Cortex of kidney (tissue), 1 donor: ENCODE measurements at places on chromosomes 5 and 9.

- no peak for DNase-seq
Observed at GRCh38 chr5:79112703-79113058, 1.1 kb downstream of the BHMT start.

GRCh38 chr9:109699019-109699418, 81.0 kb upstream of the PALM2AKAP2 start:
- no peak for DNase-seq

DNA sequence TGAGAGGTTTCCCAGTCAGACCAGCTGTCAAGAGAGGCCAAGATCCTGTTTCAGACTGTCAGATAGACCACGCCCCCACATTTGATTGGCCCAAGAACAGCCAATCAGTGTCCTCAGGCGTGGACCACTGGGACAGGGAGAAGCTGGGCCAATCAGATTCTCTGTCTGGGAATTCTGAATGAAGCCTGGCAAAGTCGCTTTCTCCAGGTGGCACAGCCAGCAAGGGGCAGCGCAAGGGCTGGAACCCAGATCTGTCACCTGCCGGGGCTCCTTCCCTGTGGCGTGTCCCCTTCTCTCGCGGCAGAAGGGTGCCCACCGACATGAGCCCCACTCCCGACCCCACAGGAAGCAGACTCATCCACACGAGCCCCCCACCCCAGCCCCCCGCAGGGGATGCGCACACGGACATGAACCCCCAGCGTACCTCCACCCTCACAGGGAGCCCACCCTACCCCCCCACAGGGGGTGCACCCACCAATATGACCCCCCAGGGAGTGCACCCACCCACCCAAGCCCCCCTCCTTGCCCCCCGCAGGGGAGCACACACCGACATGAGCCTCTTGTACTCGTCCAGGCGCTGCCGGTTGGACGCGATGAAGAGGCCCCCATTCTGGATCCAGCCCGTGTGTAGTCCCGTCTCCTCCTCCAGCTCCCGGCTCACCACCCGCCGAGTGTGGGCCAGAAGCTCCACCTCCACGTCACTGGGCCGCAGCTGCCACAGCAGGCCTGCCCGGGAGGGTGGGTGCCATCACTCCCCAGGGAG, 6.1 kb downstream of the SARDH start:
- DNase-seq, result no peak

- DNase-seq, result no peak
Observed at GRCh38 chr5:154087260-154087659, 48.5 kb downstream of the MFAP3 start.

GRCh38 chr9:129209109-129209508, 31.0 kb upstream of the IER5L start:
- no peak for DNase-seq

DNA sequence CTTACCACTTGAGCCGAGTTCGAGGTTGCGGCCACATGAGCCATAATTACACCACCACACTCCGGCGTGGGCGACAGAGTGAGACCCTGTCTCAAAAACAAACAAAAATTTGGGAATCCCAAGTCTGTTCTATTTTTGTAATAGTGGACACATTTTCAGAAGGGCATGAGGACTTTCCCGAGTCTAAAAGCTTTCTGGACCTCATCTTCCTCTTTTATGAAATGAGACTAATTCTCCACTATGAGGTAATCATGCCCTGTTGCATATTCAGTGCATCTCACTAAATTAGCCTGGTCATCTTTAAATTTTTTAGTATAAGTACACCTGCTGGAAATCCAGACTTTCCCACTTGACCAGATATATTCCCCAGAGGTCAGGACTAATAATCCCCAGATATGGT, 55.7 kb downstream of the GGTA1 start:
- no peak for DNase-seq

DNA sequence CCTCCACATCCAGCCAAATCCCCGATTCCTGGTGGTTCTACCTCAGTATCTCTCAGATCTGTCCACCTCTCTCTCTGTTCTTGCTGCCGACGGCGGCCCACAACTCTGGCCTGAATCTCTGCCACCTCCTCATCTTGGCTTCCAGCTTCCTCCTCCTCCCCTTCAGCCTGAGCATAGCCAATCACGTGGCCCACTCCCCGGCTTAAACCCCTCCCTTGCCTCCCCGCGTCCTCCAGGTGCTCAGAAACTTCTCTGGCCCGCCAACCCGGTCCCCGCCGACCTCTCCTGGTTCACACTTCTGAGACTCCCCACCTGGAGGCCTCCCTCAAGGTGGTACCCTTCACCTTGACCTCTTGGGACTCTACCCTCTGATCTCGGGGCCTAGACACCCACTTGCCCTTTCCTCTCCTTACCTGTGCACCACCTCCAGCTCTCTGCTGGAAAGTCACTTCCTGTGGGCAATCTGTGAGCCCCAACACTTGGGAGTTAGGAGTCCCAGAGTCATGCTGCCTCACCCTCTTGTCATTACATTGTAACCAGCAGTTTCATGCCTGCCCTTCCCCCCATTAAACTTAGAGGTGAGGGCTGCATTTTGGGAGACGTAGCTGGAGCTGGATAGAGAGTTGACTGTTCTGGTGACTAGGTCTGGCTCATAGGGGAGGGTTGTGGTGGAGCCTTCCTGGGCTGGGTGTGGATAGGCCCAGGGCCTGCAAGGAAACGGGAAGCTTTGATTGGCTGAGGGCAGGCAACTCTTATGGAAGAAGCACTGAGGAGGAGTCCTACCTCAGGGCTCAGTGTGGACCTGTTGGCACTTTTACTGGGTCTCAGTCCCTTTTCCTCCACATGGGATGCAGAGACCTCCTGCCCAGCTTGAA, 4.5 kb upstream of the SET start:
- no peak for DNase-seq

DNA sequence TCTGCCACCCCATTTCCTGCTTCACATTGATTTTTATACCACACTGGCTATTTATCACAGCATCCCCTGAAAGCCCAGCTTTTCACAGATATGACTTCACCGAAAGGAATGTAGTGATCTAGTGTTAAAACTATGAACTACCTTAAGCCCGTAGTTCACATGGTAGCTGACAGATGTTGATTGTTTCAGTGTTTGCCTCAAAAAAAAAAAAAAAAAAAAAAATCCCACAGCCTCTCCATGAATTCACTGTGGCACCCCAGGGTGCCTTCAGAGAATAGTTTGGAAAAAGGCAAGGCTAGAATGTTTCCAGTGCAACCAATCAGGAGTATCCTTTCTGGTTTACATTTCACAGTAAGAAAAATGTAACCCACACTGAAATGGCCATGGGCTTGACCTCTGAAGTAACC, 37.1 kb downstream of the GLIS3 start:
- DNase-seq, result no peak

DNA sequence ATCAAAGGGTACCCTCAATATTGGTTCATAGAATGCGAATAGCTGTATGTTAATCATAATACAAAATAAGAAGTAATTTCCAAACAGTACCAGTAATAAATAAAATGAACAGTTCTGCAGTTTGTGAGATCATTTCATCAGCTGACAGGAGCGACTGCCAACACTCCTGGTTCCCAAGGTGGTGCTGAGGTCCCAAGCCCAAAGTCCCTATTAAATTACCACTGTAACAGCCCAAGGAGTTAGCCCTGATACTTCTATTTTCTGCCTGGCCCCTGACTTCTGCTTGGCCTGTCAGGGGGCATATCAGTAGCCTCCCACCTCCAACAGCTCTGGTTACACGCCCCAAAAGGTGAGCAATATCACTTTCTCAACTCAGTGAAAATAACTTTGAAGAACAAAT, 47.1 kb downstream of the ANKH start:
- DNase-seq, result no peak

GRCh38 chr9:106019039-106019680, 324.8 kb downstream of the TMEM38B start:
- no peak for DNase-seq

DNA sequence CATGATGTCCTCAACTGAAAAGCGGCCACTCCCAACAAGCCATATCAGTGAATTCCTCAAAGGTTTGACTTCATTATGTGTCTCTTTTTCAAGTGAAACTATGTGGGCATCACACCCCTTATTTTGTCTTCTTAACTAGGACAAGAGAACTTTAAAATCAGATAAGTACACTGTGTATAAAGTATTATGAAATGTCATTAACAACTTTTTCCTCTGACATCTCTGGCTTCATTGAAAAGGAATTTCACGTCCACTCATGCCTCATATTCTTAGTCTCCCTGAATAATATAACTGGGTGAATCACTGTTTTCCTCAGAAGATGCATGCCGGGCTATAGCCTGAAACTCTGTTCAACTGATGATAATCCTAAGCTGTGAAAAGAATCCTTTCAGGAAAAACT, 415.8 kb downstream of the ACTL7B start:
- DNase-seq, result no peak

DNA sequence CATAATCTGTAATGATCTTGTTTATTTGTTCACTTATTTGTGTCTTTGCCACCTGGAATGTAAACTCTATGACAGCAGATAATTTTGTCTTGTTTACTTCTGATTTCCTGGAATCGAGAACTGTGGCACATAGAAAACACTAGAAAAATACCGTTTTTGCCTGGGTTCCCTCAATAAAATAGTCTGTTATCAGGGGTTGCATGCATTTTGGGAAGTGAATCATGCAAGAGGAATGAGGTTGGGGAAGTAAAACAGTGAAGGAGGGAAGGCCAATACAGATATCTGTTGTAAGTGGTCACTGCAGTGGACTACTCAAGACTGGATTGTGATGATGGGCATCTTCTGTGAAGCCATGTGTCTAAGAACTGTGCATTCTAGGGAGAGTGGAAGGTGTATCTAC, 45.2 kb upstream of the IL6ST start:
- DNase-seq, result no peak

GRCh38 chr5:38755181-38755580, 90.6 kb upstream of the OSMR start:
- no peak for DNase-seq

DNA sequence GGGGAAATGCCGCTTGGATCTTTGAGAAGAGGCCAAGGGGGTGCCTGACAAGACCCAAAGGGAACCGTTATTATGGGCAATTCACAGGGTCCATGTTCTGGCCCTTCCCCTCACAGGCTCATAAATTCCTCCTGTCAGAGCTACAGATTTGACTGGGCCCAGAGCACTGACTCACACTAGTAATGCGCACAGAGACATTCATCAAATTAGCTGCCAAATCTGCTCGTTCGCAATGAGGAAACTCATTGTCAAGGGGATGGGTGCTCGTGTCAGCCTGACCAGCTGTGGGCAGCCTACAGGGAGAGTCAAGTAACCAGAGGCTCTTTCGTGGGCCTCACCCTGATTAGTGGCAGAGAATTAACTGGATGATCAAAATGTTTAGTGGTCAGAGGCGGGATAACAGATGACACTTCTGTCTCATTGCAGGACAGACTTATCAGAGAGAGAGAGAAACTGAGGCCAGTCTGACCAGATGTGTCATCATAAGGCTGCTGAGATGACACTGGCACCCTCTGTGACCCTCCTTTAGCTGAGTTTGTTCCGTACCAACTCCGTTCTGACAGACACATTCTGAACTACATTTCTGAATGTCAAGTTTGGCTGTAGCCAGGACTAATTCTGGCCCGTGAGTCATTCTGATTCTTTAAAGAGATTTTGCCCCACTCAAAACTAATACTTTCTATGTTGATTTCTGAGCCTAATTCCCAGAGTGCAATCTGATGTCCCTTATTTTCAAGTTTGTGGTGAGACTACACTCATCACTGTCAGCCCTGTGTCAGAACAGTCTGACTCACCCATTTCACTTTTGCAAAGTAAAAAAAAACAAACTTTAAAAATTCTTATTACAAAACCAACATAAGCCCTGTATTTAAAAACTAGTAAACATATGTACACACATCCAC, 377.1 kb downstream of the ACTL7B start:
- no peak for DNase-seq

GRCh38 chr5:137613554-137614265, 114.6 kb upstream of the SPOCK1 start:
- no peak for DNase-seq

GRCh38 chr5:154097031-154097430, 58.3 kb downstream of the MFAP3 start:
- no peak for DNase-seq

- DNase-seq, result no peak
Observed at GRCh38 chr9:126495411-126496180, 118.1 kb upstream of the LMX1B start.

GRCh38 chr9:122991370-122991830, 42.1 kb upstream of the GPR21 start:
- DNase-seq, result no peak

DNA sequence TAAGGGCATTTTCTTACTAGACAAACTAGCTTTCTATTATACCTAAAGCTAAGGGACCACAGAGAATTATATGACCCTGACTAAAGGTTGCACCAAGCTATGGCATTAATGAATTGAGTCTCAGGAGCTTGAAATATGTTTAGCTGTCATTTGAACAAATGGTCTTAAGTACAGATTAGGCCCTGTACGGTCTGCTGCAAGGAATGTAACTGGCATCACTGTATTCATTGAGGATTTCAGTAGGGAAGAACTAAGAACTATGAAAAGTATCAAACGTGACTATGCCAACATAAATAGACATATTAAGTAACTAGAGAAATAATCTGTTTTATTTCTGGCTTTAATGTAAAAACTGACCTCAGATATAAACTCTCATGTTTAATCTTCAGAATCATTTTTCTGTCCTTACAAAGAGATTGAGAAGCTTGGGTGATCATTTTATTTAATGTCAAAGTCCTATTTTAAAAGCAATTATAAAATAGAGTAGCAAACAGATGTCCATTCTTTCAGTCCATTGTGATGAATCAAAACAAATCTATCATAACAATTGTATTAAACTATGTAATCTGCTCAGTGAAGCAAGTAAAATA, 845.9 kb downstream of the MAT2B start:
- no peak for DNase-seq

- DNase-seq, result no peak
Observed at GRCh38 chr5:61301341-61302199, 30.5 kb upstream of the ZSWIM6 start.

DNA sequence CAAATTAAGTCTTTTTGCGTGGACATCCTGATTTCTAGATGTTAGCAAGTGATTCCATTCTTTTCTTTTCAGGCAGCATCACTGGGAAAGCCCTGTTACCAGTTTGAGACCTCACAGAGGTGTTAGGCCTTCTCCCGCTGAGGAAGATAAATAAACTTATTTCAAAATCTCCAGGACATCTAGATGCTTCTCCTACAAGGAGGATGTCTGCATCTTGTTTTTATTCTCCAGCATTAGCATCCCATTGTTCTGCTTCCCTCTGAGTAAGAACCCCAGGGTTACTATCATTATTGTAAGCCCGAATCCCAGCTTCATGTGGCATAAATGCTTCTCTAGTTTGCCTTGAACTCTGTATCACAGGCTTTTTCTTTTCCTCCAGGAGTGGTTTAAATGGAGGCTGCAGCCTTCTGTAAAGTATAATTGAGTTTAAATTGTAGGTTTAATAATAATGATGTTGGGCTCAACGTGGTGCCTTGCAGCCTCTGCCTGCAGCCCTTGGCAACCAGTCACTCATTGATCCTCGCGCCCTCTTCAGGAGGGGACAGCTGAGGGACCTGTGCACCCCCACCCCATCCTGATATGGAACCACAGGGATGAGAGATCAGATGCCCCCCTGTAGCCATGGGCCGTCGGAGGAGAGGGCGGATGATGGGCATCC, 114.9 kb downstream of the PDZD2 start:
- DNase-seq, result no peak

- no peak for DNase-seq
Observed at GRCh38 chr9:69760278-69760610, 433 bp upstream of the PTAR1 start.
